Left colon (tissue), 2 donors: ENCODE measurements at places on chromosomes 2 and 18. TPM values are rescaled to one million over a fixed set of nuclear protein-coding genes. Genes with fewer than 3 reads are reported as not detected.

DNA sequence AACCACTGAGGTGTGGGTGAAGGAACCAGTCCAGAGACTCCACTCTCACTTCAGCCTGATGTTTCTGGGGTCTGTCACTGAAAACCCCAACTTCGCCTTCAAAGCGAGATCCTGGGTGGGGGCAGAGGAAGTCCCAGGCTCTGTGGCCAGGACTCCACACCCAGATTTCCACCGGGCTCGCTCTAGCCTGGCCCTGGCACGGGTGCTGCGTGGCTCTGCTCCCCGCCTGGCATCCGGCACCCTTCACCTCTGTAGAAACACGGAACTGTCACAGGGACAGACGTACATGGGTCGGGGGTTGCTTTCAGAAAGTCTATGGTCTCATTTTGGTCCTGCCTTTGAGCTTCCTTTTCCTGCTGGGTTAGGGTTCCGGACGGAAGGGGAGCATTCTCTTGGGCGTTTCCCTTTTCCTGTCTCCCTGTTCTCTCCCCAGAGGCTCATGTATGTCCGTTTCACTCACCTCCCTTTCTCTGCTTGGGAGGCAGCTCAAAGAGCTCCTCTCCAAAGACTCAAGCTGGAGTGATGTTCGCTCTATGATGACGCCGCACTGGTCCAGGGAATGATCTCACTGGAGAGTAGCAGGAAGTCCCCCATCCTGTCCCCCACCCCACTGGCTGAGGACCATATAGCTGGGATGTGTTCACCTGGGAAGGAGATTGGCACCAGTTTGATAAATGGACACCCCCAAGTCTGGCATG, 41.5 kb downstream of the ODC1 start:
- no peak for DNase-seq

GRCh38 chr2:19185086-19185485, 173.3 kb downstream of the OSR1 start:
- no peak for DNase-seq

DNA sequence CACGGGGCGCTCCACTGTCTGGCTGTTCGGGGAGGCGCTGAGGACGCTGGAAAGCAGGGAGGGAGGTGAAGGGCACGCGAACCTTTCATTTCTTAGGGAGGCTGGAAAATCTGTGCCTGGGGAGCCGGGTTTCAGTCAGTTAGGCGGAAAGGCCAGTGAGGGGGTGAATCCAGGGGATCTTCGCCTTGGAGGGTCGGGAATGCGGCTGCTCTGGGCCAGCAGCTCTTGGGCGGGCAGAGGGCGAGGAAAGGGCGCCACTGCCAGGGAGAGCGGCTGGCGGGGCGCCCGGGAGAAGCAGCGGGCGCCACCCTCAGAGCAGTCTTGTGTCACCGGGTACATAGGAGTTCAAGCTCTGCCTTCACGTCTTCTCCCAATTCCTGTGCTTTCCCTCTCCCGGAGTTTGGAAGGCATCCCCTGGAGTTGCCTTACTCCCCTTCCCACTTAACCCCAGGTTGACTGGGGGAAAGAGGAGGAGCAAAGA, 1.4 kb downstream of the CCDC85A start:
- DNase-seq: no peak

GRCh38 chr2:86022661-86023365, 82.9 kb downstream of the POLR1A start:
- peak; percentile 4 for DNase-seq

GRCh38 chr2:131040661-131041401, 52.4 kb downstream of the FAM168B start:
- no peak for DNase-seq

- DNase-seq: no peak
Measured at GRCh38 chr2:238985041-238985729, 137.3 kb downstream of the TWIST2 start.

DNA sequence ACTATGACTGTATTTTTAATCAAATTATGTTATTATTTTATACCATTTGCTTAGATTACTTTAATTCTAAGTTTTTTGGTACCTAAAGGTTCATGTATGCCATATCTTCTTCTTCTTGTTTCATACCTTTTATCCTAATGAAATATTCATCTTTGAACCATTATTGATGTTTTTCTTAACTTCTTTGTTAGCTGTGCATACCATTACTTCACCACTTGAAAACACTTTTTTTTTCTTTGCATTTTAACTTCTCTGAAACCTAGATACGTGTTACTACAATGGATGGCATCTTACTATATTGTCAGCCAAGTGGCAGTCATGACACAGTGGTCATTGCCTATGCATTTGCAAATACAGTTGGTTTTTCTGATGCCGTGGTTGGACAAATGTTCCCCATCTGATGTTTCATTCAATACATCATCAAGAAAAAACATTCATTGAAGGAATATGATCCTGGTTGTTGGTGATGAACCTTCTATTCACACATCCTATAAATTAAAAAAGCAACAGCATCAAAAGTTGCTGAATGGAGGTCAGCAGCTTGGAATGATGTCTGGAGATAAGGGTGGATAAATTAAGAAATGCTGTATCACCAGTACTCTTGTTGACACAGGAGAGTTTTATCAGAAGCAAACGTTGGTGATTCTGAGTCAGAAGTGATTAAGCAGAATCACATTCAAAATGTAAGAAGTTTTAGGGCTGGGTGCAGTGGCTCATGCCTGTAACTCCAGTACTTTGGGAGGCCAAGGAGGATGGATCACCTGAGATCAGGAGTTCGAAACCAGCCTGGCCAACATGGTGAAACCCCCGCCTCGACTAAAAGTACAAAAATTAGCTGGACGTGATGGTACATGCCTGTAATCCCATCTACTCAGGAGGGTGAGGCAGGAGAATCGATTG, 7.4 kb downstream of the IL36A start:
- no peak for DNase-seq

GRCh38 chr2:181954538-181954883, 31.1 kb upstream of the PPP1R1C start:
- no peak for DNase-seq

GRCh38 chr18:24968238-24968775, 383.7 kb downstream of the ZNF521 start:
- no peak for DNase-seq

- no peak for DNase-seq
Measured at GRCh38 chr18:42956287-42956686, 159.2 kb downstream of the RIT2 start.

GRCh38 chr2:161990036-161990435, 84.0 kb downstream of the DPP4 start:
- DNase-seq: no peak

- DNase-seq: no peak
Measured at GRCh38 chr18:37872562-37872961, 307.0 kb upstream of the CELF4 start.

GRCh38 chr2:44237221-44237620, 38.1 kb upstream of the SLC3A1 start:
- no peak for DNase-seq

UGT1A3 gene
- total RNA-seq: 3.0 TPM

DYNAP gene
- total RNA-seq: not detected

RAD51AP2 gene
- total RNA-seq: not detected

IRS1 gene
- total RNA-seq: 11.2 TPM

ANKRD62 gene
- 0.37 TPM for total RNA-seq

GRP gene
- not detected for total RNA-seq

GPR75 gene
- total RNA-seq: 2.0 TPM

COLEC11 gene
- total RNA-seq: 1.2 TPM
